Hematopoietic multipotent progenitor cell treated with erythropoietin and hydrocortisone succinate and interleukin-3 and kit ligand, for 8 days (in vitro differentiated cells): ENCODE measurements at places on chromosomes 3 and 15.

- peak; percentile 63 for DNase-seq
These were observed 53.8 kb downstream of the SST start for GRCh38 chr3:187616307-187616972.

DNA sequence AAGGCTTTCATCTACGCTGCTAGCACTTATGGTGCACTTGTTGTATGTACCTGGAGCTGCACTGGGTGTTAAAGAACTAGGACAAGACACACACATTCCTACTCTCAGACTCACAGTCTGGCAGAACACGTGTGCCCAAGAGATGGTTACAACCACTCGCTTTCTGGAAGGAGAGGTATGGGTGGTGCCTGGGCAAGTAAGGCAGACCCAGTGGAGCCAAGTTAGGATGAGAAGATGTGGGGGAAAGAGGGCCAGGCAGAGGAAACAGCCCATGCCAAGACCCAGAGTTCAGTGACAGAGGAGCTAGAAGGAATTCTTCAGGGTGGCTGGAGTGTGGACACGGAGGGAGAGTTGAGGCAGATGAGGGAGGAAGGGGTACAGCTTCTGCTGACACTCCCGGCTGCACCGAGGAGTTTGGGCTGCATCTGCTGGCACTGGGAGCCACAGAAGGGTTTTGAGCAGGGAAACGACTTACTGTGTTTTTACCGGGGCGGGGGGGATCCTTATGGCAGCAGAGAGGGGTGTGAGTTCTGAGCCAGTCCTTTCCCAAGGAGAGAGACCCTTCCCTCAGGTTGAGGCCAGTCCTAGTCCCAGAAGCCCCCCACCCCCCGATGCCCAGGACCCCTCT lies 59.0 kb downstream of the GRIP2 start:
- DNase-seq, result no peak

- DNase-seq, result no peak
These were observed 44.9 kb downstream of the CHCHD6 start for GRCh38 chr3:126748701-126749546.

- DNase-seq, result no peak
These were observed 74.8 kb upstream of the IL12A start for GRCh38 chr3:159913712-159914414.

- peak; percentile 26 for DNase-seq
These were observed 5.9 kb upstream of the ADGRG7 start for GRCh38 chr3:100603469-100603868.

DNA sequence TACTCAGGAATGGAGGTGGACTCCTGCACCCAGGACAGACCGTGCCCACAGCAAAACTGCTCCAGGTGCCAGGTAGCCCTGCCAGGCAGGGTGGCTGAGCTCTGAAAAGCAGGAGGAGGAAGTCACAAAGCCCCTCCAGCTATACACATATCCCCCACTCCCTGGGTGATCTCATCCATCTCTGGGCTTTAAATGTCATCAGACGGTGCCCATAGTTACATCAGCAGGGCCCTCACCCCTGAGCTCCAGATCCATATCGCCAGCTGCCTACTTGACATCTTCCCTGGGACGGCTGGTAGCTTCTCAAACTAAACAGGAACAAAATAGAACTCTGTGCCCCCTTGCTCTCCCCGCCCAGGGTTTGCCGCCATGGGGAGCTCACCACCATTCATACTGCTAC lies 87.7 kb downstream of the MEGF11 start:
- no peak for DNase-seq

DNA sequence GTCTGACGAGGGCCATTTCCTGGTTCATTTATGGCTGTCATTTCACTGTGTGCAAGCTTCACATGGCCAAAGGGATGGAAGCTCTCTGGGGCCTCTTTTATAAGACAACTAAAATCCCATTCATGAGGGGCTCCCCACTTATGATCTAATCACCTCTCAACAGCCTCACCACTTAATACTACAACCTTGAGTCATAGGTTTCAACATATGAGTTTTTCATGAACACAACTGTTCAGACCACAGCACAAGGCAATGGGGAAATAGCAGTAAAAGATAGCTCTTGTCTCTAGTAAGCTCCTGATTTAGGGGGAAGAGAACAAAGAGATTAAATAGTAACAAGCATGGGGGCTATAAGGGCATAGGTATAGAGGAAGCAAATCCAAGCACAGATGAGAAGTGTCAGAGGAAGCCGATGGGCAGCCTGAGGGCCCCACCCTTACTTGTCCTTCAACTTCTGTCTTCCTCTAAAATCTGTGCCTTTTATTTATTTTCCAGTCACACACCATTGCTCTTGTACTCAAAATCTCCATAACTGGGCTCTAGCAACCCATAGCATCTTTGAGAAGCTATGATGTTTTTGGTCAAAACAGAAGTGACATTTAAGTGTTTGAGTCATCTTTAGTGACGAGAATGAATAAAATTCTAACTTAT lies 329.1 kb downstream of the UNC13C start:
- no peak for DNase-seq

- no peak for DNase-seq
These were observed 546.5 kb downstream of the EDEM1 start for GRCh38 chr3:5733995-5734394.

DNA sequence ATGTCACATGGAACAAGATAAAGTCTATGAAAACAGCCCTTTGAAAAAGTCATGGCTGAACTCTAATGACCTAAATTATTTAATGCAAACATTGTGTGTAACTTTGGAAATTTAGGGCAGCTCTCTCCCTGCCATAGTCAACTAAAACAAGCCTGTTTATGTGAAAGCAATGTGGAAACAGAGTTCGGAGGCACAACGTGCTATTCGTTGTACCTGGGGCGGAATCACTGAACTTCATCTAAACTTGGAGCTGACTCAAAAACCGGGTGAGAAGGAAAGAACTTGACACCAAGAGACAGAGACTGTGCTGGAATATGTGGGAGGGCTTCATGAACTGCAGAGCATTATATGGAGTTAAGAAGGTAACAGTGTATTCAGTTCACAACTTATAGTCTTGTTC lies 764.9 kb upstream of the GOLIM4 start:
- no peak for DNase-seq

- DNase-seq, result no peak
These were observed 24.3 kb downstream of the IRAK2 start for GRCh38 chr3:10188804-10189556.

DNA sequence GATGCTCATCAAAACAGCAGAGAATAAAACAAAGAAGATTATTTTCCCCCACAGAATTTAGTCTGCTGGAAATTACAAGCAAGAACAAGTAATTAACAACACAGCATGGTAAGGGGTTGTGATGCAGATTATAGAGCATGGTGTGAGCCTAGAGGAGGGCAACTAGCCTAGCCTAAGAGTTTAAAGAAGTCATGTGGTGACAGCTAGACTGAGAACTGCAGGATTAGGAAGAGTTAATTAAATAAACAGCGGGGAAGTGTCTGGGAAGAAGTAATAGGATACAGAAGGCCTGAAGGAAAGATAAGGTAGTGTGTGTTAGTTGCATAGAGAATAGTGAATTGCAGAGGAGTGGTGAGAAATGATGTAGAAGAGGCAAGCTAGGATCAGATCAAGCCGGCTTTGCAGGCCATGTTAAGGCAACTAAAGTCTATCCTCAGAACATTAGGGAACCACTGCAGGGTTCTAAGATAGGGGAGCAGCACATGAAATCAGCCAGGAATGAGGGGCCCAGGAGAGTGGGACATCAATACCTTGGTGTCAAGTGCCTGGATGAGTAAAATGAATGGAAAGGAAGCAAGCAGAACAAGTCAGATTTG lies 11.9 kb upstream of the PKM start:
- no peak for DNase-seq

DNA sequence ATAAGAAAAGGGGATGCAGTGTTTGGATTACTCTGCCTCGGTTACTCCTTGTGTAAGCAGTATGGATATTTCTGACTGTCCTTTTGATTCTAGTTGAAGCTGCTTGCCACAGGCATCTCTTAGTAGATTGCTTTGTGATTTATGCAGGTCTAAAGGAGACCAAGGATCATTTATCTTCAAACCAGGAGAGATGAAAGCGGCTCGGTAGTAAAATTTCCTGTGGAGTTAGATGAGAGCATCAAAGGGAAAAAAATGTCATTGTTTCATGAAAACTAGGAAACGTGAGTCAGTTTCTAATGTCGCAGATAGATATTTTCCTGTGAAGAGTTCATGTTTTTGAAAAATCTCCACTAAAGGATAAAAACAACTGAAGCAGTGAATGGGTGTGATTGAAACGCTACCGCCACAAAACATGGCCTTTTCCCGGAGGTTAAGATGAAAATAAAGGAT lies 254.0 kb upstream of the TBL1XR1 start:
- DNase-seq, result no peak

DNA sequence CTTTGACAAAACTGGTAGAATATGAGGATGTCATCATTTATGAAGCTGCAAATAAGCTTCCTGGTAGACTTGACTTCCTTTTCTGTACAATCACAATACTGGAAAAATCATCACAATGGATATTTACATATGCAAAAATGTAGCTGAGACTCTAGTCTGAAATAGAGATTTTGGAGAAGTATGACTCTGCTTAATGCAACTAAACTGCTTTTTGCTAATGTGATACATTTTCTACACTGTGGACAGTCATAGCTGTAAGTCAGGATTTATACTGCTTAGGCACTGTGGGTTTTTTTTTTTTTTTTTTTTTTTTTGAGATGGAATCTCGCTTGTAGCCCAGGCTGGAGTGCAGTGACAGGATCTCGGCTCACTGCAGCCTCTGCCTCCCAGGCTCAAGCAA lies 34.5 kb upstream of the ST3GAL6 start:
- no peak for DNase-seq

DNA sequence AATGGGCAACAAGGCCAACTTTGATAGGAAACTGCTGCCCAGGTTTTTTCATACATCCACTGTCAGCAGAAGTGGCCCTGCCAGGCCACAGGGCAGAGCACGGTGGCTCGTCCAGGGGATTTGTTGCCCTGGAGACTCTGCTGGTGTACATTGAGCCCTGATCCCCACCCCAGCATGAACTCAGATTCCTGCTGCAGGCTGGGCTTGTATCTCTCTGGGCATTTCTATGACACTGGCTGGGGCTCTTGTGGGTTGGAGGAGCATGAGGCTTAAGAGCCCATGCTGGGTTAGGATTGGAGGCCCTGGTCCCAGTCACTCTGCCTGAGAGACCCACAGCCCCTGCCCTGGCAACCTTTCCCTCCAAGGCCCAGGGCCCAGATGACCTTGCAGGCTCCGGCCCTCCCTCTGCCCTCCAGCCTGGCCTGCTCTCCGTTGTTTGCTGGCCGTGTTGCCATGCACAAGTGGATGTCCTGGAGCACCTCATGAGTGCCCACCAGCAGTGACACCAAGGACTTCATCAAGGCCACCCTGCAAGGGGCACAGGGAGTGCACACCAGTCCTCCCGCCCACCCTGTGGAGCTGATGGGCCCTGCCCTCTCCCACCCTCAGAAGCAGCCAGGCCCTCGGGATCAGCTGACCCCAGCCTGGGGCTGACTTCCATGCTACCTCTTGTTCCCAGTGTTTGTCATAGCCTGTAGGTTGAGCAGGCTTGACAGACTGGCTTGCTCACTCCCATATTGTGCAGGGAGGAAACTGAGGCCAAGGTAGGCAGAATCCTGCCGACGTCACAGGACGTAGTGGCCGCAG lies 58.2 kb downstream of the ZNF445 start:
- no peak for DNase-seq

- no peak for DNase-seq
These were observed 73.0 kb downstream of the KLF13 start for GRCh38 chr15:31399544-31400171.

GRCh38 chr3:139043554-139044365 lies 932 bp downstream of the PRR23C start:
- DNase-seq, result no peak

DNA sequence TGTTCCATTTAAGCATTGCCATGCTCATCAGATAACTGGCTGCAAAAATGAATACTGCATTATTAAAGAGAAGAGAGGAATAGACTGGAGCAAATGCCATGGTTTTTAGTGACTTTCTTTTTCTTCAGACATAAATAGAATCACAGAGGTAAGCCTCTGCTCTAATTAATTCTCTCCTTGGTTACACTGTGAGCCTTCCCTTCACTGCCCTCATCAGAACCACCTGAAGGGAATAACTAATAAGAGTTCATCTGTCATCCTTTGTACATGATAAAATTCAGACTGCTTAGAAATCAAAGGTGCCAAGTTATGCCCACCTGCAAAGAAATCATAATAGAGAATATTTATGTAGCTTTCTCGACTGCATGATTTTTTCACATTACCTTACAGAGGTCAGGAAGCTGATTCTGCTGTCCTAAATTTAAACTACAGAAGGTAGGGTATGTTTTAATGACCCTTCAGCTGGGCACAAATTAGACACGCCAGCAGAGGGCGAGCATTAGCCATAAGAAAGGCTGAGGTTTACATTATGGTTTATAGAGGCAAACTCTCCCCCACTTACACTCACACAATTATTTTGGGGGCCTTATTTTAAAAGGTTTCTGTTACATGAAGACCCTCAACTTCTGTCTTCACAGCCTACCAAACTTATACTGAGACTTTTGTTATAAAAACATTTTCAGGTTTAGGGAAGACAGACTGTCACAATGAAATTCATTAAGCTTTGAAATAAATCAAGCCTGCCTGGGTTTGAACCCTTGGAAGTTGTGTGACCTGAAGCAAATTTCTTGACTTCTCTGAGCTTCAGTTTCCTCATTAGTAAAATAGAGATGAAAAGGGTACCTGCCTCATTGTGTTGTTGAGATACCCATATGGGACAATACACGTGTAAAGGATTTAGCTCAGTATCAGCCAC lies 15.3 kb upstream of the UNC13C start:
- peak; percentile 17 for DNase-seq

DNA sequence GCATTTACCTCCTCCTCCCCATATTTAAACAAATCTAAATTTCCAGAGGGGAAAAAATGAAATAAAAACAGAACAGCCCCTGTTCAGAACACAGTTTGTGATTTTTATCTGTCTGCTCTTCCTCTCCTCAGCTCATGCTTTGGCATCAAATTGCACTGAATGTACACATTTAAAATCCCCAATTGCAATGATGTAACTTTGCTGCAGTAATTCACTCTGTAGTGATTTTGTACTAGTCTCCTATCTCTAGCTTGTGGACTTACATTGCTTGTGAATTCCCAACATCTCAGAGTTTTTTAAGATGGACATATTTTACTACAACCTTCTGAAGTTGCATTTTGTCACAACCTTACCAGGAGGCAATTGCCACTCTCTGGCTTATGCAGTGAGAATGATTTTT lies 81.6 kb upstream of the ROBO2 start:
- no peak for DNase-seq

- no peak for DNase-seq
These were observed 87.5 kb upstream of the ATP13A5 start for GRCh38 chr3:193465992-193466608.

DNA sequence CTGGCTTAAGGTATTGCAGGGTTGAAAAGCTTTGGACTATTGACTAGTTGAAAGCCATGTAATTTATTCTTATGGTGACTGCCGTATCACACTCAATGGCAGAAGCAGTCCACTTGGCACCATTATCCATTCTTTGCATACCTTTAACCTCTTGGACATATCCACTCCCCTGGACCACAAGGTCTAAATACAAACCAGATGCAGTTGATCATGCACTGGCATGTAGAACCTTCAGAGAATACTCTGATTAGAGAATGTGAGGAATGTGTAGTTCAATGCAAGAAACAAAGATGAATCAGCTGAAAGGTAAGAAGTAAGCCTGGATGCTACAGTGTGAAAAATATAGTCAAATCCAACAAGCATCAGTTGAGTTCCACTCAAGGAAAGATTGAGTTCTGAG lies 93.1 kb downstream of the FRMD5 start:
- no peak for DNase-seq
